Suppressor macrophage treated with lipopolysaccharide for 4 hours (primary cell): ENCODE measurements at places on chromosomes 3 and 15.

- no peak for DNase-seq
These were observed 7.1 kb upstream of the GOLIM4 start for GRCh38 chr3:168102735-168103410.

- no peak for DNase-seq
These were observed 17.0 kb upstream of the OR5K1 start for GRCh38 chr3:98445949-98446406.

- no peak for DNase-seq
These were observed 92.4 kb downstream of the ABI3BP start for GRCh38 chr3:100900671-100901335.

- no peak for DNase-seq
These were observed 3.6 kb downstream of the CHDH start for GRCh38 chr3:53842436-53843194.

DNA sequence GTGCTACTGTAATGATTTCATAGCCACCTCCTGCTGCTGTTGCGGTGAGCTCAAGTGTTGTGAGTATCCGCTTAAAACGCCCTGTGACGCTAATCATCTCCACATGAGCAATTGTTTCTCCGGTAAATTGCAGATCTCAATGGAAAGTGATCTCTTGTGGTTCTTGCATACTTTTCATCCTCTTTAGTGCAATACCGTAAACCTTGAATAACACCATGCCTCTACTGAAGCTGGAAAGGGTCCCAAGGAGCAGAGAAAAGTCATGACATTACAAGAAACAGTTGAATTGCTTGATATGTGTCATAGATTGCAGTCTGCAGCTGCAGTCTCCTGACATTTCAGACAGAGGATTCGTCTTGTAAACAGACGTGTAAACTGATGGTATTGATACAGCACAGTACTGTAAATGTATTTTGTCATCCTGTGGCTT lies 6.0 kb upstream of the CEMIP start:
- DNase-seq = no peak
